ENCODE measurements at places on chromosomes 3 and 15.

DNA sequence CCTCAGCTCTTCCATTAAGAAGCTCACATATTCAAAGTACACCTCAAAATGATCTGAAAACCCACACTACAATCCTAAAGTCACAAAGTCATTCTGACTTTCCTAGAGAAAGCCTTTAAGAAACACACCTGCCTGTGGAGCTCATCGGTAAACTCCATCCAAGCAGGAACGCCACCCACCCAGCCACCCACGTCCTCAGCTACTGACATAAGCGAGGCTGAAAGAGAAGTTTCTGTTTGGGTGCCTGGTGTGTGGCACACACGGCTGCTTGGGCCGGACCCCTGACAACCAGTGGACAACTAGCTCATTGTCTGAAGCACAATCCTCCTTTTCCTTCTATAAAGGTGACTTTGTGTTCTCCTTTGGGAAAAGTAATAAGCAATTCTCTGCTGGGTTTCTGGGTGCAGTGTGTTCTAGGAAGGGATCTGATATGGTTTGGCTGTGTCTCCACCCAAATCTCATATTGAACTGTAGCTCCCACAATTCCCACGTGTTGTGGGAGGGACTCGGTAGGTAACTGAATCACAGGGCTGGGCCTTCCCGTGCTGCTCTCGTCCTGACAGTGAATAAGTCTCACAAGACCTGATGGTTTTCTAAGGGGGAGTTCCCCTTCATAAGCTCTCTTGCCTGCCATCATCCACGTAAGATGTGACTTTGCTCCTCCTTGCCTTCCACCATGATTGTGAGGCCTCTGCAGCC lies 26.1 kb downstream of the FAM174B start:
- no peak for DNase-seq

DNA sequence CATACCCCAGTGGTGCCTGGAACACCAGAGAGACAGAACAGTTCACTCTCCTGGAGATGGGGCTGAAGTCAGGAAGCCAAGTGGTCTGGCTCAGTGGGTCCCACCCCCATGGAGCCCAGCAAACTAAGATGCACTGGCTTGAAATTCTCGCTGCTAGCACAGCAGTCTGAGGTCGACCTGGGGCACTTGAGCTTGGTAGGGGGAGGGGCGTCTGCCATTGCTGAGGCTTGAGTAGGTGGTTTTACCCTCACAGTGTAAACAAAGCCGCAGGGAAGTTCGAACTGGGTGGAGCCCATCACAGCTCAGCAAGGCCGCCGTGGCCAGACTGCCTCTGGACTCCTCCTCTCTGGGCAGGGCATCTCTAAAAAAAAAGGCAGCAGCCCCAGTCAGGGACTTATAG lies 272.0 kb downstream of the KLF13 start:
- no peak for DNase-seq

GRCh38 chr3:34174740-34175139 lies 376.3 kb downstream of the PDCD6IP start:
- DNase-seq: no peak

DNA sequence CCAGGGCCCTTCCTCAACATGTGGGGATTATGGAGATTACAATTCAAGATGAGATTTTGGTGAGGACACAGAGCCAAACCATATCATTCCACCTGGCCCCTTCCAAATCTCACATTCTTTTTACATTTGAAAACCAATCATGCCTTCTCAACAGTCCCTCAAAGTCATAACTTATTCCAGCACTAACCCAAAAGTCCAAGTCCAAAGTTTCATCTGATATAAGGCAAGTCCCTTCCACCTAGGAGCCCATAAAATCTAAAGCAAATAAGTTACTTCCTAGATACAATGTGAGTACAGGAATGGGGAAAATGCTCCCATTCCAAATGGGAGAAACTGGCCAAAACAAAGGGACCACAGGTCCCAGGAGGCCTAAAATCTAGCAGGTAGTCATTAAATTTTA lies 309.5 kb upstream of the SLITRK3 start:
- DNase-seq: no peak

GRCh38 chr3:58867621-58868020 lies 182.2 kb downstream of the CFAP20DC start:
- DNase-seq: no peak

DNA sequence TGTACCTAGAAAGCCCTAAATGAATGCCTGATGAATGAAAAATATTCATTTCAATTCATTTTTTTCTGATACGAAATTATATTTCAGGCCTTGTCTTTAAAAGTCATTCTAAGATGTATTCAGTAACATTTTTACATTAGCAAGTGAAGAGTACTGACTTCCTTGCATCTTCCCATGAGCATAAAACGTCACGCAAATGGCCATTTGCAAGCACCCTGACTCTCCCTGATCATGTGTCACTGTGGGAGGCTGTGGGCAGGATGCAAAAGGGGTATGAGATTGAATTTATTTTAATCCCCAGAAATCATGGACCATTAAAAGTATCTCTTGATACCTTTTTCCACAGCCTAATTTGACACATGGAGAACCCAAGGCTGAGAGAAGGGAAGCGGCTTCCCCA lies 105.0 kb downstream of the BDH1 start:
- no peak for DNase-seq

DNA sequence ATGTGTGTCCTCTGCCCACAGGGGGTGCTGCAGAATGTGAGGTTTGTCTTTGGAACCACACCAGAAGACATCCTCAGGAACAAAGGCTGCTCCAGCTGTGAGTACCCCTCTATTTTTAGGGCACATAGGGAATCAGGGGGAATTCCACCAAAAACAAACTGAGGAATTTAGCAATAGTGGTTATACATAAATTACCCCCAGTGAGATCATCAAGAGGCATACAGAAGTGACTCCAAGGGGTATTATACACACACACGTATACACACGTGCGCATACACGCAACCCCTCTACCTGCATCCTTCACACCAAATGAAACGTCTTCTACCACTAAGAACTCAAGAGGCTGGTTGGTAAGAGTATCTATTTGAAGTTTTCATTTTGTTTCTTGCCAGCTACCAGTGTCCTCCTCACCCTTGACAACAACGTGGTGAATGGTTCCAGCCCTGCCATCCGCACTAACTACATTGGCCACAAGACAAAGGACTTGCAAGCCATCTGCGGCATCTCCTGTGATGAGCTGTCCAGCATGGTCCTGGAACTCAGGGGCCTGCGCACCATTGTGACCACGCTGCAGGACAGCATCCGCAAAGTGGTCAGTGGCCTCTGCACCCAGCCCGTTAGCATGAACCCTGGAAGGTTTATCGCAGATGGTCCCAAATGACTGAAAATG lies 2.9 kb downstream of the THBS1 start:
- DNase-seq: no peak

- DNase-seq: no peak
These were observed 249.6 kb downstream of the THRB start for GRCh38 chr3:24245056-24245455.

GRCh38 chr3:21779909-21780308 lies 28.9 kb upstream of the ZNF385D start:
- no peak for DNase-seq

DNA sequence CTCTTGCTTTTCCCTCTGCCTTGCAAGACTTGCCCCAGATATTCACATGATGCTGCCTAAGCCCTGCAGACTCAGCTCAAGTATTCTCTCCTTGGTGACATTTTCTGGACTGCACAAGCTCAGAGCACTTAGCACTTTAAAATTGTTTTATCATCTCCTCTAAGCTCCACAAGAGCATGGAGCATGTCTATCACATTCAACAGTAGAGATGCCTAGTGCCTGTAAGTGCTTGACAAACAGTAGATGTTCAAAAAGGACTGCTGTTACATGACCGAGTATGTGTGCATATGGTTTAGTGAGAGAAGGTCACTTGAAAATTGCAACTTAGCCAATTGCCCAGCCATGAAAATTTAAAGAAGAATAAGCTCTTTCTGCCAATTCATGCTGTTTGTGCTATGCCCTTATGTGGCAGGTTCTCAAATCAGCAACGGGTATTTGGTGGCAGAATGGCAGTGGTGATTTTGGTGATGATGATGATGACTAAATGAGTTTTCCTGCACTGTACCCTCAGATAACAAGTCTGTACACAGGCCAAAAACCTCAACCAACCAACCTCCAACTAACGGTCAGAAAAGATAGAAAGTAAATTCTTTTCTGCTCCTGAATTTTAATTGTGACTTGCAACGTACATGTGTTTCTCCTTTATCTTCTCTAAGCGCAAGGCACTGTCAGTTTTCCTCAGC lies 647.2 kb upstream of the UBE2E2 start:
- DNase-seq: no peak

DNA sequence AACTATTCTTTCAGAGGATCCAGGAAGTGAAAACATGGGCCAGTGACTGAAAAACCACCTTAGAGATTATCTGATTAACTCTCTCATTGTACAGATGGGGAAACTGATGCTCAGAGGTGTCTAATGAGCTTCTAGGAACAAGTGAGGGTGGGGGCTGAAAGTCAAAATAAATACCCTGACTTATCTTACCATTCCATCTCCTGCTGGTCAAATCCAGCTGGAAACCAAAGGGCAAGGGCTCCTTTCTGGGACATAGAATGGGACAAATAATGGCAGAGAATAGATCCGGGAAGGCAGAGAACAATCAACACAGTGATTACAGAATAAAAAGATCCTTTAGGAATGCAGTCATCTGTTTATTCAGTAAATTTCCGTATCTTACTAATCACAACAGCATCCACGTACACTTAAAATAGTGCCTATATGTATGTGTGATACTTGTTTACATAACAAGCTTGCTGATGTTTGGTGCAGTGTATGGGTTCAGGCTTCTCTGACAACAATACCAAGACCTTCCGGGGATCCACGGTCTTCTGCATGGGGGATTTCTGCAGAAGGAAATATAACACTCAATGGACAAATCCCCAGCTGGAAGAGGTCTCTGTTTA lies 173.2 kb downstream of the THSD4 start:
- no peak for DNase-seq

GRCh38 chr3:136177876-136178275 lies 18.3 kb downstream of the MSL2 start:
- DNase-seq: no peak

DNA sequence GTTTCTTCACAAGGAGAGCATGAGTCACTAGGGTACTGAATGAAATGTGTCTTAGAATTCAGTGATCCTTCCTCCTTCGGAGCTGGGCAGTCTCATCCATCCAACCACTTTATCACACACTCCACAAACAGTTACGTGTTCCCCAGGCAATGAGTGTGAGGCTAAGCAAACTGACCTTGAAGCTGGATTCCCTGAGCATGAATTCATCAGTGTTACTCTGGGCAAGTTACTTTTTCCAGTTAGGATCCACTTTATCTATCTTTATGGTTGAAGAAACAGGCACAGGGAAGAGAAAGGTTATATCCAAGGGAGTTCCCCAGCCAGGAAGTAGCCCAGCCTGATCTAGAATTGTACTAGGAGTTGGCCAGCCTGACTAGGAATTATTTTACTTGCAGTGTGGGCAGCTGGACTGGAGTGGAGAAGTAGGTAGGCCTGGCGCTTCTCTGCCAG lies 17.1 kb upstream of the GCNT3 start:
- no peak for DNase-seq

DNA sequence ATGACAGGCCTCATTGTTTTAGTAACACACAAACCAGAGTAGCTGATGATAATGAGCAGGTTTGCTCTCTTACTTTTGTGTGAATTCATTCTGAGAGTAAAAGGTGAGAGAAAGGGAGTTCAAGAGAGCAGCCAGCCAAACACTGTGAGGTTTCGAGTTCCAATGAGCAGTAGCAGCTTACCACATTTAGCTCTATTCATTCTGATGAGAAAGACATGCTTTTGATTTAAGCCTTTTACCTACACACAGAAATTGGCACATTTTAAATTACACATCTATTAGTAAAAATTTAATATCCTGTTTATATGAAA lies 28.0 kb downstream of the GLDN start:
- DNase-seq: no peak

All from activated CD4-positive, alpha-beta T cell treated with anti-CD3 and anti-CD28 coated beads for 1 hour (primary cell).